ENCODE measurements at places on chromosomes 3 and 15.

GRCh38 chr3:115071601-115072000 is 75.5 kb downstream of the ZBTB20 start:
- DNase-seq = no peak

- DNase-seq = no peak
These were observed 117.9 kb upstream of the SPATA12 start for GRCh38 chr3:56942523-56942922.

DNA sequence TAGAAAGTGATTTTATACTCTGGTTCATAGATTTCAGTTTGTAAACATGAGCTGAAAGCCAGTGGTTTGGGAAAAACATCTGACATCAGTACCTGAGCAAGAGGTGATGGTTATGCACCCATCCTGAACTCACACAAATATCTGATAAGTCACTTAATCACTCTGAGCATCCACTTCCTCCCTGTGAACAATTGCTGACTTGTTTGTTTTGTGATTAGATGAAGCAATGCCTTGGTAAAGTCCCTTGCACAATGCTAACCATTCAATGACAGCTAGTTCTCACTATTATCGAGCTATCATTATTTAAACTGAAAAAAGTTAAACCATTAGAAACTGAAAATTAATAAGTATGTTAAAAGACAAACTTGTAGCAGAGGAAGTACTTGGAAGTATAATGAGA is 303.0 kb downstream of the PLOD2 start:
- DNase-seq = no peak

DNA sequence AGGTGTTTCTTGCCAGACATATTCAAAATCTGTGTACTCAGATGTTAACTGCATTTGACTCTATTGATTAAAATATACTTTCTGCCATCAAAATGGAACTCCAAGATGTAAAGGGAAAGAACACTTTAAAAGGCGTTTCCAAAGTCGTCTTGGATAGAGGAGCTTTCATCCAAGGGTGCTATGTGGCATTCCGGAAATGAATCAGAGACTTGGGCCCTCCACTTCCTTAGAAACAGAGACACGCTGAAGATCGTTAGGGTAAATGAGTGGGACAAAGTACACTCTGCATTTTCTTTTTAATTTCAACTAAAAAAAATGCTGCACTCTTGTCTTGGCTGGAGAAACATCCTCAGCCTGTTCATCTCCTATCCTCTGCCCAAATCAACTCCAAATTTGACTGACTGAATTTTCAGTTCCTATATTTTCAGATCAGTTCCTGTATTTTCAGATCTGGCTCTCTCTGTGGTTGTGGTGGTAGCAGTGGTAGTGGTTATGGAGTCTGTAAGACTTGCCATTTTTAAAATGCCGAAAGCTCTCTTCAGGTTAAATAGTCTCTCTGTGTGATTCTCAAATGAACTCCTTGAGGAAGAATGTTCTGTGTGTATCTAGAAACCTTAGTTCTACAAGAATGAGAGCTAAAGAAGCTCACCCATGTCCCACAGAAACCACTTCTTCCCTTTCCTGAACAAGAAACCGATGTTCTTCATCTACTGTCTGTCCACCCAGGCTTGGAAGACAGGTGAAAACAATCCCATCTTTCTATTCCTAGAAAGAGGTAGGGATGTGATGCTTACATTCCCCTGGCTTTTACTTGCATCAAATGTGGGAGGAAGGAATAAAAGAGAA is 156.8 kb upstream of the ICE2 start:
- DNase-seq = no peak

DNA sequence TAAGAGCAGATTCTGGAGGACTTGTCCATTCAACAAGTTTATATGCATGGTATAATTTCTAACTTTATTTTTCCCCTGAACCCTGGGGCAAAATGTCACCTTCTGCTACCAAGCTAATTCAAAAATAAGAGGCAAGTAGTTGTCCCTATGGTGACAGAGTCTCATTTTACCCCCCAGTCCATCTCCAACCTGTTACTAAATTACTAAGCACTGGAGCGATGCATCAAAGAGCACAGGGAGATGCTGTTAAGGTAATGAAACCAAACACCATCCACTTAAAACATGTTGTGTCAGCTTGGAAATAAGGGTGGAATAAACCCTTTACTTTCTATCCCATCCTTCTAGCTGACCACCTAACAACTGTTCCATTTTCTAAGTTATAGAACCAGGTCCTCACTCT is 417.4 kb upstream of the ATP11B start:
- DNase-seq = no peak

GRCh38 chr15:88841236-88841635 is 38.0 kb downstream of the ACAN start:
- DNase-seq = no peak

GRCh38 chr15:40306908-40307307 is 827 bp downstream of the PLCB2 start:
- no peak for DNase-seq

DNA sequence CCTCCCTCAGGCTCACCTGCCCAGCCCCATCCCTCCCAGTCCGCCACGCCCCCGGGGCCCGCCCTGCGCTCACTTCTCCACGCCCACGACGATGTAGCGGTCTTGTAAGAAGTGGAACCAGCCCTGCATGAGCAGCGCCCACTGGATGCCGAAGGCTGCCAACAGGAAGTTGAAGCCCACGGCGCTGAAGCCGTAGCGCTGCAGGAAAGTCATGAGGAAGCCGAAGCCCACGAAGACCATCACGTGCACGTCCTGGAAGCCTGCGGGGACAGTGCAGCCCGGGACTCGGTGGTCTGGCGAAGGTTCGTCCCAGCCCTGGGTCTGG is 9.7 kb downstream of the RHCG start:
- no peak for DNase-seq

- no peak for DNase-seq
These were observed 711.7 kb upstream of the GOLIM4 start for GRCh38 chr3:168807448-168807847.

- DNase-seq = no peak
These were observed 4.8 kb upstream of the CSK start for GRCh38 chr15:74776821-74777768.

GRCh38 chr3:169945313-169945712 is 21.3 kb upstream of the SEC62 start:
- no peak for DNase-seq

DNA sequence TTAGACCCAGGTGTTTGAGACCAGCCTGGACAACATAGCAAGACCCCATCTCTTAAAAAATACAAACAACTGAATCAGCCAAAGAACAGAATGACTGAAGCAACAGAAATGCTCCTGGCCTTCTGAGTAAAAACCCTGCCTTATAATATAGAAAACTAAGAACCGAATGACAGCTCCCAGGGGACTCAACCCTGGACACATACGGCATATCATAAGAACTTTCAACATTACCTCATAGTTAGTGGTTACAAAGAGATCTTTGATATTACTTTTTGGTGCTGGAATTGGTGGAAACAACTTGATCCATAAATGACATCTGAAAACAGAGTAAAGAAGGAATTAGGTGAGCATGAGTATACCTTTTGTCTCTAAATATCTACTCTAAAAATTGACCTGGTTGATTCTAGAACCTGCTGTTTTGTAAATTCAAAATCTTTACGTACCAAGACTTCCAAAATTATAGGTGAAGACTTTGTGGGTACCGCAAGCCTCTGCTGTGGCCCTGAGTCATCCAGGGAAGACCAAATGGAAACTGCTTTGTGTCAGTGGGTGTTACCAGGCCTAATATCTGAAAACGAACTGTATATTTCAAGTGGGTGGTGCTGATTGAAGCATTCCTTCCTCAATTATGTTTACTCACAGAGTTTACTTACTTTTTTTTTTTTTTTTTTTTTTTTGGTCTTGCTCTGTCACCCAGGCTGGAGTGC is 35.5 kb downstream of the IL5RA start:
- no peak for DNase-seq

DNA sequence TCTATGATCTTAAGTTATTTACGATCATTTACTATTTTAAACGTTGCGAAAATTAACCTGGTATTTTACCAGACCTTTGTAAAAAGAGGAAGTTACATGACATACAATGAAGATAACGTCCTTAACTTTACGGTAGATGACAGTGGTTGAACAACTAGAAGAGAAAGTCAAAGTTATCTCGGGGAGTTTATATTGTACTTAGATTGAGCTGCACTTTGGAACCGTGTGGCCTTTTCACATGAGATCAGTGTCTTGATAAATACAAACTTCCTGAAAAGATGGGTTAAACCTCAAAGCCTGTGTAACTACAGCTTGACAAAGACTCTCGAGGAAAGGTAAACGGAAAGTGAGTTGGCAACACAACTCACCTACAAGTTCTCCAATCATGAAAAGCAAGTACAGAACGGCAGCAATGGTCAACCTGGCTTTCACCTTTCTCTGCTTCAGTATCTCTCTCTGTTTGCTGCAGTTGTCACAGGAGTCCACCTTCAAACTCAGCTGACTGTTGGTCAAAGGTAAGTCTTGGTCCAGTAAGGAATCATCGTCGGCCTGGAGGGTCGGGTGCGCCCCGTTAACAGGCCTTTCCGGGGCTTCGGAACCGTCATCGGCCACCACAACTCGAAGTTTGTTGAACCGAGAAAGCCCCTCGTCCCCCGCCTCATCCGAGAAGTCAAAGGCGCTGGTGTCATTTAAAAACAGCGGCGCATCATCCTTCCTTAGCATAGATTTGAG is 793 bp downstream of the SLC30A4 start:
- no peak for DNase-seq

- DNase-seq = no peak
These were observed 397.5 kb upstream of the ATP10A start for GRCh38 chr15:26260517-26261133.

GRCh38 chr15:20341901-20342600 is 199.5 kb downstream of the GOLGA6L6 start:
- no peak for DNase-seq

- DNase-seq = no peak
These were observed 98.0 kb downstream of the ATG7 start for GRCh38 chr3:11370191-11370590.

DNA sequence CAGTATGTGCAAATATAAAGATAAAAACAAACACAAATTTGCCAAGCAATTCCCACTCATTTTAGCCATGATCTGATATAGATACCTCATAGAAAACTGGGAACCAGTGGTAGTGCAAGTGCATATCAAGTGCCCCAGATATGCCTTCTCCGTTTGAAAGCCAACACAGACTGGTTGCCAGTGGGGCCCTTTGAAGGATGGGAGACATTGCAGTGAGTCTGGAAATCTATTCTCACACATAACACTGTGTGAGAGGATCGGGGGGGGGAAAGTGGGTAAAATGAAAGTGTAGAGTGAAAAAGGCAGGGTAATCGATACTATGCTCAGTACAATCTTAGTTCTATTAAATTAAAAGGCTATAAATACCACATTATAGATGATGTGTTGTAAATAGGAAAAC is 83.0 kb downstream of the CBLB start:
- DNase-seq = no peak

- DNase-seq = no peak
These were observed 73.1 kb upstream of the BHLHE40 start for GRCh38 chr3:4906107-4906621.

DNA sequence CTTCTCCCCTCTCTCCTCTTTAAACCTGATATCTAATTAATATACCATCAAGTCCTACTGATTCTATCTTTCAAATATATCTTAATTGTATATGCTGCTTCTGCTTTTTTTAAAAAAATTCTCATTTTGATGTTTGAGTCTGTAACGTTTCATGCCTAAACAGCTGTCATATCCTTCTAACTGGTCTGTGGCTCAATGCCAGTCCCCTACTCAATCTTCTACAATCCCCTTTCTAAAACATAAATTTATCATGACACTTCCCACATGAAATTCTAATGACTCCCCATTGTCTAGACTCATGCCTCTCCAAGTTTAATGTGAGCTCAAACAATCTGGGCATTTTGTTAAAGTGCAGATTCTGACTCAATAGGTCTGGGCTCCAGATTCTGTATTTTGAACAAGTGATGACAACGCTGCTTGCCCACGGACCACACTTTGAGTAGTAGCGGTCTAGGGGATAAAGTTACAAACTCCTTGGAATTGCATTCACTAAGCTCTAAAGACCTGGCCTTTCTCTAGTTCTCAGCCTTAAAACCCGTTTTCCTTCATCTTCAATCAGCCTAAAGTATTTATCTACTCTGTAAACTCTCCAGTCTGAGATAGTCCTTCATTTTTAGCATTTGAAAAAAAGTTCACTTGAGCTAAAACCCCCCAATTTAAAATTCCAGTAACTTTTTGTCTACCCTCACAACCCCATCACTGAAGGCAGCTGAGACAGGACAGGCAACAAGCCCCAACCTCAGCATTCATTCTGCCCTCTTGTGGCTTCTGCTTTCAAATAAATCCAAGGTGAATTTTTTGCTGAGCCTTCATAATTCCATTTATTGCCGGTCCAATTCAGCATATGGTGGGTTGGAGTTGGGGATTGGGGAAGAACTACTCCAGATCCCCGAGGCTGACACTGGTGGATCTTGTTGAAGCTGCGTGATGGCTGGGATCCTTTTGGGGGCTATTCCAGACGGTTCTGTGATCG is 88.1 kb upstream of the THRB start:
- DNase-seq = no peak

- no peak for DNase-seq
These were observed 50.3 kb downstream of the LRIG1 start for GRCh38 chr3:66450390-66451022.

GRCh38 chr15:63094495-63094931 is 27.1 kb upstream of the LACTB start:
- no peak for DNase-seq

DNA sequence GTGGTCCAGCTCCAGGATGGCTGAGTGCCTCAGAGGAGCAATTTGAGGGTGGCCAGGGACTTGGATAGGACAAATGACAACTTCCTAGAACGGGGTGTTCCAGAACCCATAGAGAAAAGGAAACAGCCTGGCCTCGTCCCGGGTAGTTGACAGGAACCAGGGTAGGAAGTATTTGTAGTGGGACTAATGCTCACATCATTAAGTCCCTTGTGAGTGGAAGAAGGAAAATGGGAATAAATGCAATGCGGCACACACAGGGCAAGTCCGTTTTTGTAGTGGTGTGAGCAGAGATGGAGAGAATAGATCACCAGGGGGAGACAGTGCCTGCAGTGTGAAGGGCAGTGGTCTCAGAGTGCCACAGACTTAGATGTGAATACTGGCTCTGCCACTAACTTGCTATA is 19.6 kb downstream of the TIMP4 start:
- no peak for DNase-seq

DNA sequence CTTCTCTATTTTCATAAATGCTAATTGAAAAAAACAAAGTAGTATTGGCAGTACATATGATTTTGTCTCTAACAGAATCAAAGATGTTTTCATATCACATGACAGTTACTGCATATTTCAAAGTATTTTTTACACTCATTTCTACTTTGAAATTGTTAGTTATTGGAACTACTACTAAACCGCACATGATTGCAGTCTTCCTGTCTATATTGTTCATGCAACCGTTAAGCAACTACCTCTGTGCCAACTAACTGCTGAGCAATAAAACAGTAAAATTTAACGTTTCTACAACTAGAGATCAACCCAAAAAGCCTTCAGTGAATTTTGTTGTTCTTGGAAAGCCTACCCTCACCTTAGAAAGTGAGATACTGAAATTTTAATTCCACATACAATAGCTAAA is 64.2 kb downstream of the DMXL2 start:
- DNase-seq = no peak

- no peak for DNase-seq
These were observed 314.7 kb downstream of the MAGI1 start for GRCh38 chr3:65723985-65724384.

GRCh38 chr3:170813266-170813665 is 56.7 kb downstream of the RPL22L1 start:
- no peak for DNase-seq
